ENCODE measurements at places on chromosomes 12 and 14.

GRCh38 chr14:52871606-52872005, 79.2 kb downstream of the FERMT2 start:
- no peak for DNase-seq

GRCh38 chr12:71556448-71556847, 107.2 kb downstream of the ZFC3H1 start:
- no peak for DNase-seq

DNA sequence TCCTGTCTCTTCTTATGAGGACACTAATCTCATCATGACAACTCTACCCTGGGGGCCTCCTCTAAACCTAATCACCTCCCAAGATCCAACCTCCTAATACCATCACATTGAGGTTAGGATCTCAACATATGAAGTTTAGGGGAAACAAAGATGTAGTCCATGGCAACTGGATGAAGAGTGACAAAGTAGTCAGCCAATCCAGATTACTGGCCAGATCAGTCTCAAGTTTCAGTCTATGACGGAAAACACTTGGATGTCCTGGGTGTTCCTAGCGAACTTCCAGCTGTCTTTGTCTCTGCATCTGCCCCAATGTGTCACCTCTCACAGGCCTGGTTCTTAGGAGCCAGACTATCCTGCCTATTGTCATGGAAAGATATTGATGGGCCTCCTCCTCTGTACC, 630.8 kb downstream of the AACS start:
- no peak for DNase-seq

DNA sequence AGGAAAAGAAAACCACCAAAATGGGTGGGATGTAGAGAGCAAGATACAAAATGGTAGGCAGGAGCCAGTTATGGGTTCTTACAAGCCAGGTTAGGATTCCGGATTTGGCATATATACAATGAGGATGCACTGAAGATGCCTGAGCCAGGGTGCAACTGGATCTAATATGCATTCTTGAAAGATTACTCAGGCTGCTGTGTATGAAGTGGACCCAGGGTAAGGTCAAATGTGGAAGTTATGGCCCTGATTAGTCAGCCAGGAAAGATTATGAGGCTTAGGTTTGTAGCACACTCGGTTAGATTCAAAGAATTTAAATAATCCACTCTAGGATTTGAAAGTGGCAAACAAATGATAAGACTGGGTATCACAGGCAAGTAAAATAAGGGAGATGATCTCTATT, 1750.7 kb upstream of the FLRT2 start:
- DNase-seq, result no peak

DNA sequence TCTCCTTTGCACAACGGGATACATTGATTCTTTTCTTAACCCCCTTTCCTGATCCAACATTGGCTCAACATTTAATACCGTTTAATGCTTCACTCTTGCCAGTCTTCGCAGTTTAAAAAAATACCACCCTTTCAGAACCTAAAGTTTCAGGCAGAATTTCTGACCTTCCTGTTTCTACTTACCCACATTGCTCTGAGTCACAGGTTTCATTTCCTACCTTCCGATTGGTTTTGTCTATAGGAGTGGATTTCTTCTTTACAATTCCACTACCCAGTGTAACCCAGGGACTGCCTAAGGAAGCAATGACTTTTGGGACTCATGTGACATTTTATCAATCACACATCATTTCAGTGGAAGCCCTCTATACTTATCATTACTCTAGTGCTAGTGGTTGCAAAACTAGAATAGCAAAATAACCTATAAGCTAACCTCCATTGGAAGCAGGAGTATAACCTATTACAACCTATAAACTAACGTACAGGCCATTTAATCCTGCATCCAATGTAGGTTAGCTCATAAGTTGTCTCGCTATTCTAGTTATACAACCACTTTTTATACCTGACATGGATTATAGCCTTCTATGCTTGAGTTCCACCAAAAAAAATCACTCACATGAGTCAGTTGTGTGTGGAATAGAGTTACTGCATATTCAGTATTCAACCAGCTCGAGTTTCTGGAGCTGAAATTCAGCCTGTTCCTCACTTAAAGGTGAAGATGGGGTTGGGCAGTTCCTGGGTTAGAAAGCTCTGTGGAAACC, 64.9 kb upstream of the KITLG start:
- no peak for DNase-seq

DNA sequence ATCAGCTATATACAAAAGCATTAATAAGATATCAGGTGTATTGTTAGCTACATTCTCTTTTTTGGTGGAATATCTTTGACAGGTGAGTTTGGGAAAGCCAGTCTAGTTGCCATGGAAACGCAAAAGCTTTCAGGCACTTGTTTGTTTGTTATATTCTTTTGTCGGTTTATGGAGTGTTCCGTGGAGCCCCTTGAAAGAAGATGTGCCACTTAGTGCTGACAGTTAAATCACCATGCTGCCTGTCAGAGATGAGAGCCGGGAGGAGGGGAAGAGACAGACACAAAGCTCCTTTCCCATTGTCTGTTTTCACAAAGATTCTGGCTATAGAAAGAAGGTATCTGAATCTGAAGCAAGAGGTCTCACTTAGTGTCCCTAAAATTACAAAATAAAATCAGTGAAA, 170.8 kb downstream of the SNAPC1 start:
- no peak for DNase-seq

Data from CD4-positive, alpha-beta T cell treated with Interferon alpha-2 for 1 hour (primary cell).